ENCODE measurements at places on chromosomes 12 and 14. TPM values are rescaled to one million over a fixed set of nuclear protein-coding genes. Genes with fewer than 3 reads are reported as not detected.

Gene PRH2
- not detected for total RNA-seq

Gene CIROP
- not detected for total RNA-seq

Gene CPNE6
- total RNA-seq: 5.9 TPM

Gene NYNRIN
- total RNA-seq: 47.5 TPM

Gene PIANP
- 2.2 TPM for total RNA-seq

Gene BRI3BP
- total RNA-seq: 8.0 TPM

Gene PTCSC3
- not detected for total RNA-seq

Gene CMKLR1
- total RNA-seq: 4.0 TPM

Gene LAG3
- 0.60 TPM for total RNA-seq

Gene RPGRIP1
- total RNA-seq: 32.9 TPM

Gene KRT86
- not detected for total RNA-seq

Gene A2M
- 182 TPM for total RNA-seq

Gene KRT4
- 73.4 TPM for total RNA-seq

Gene RNFT2
- 23.0 TPM for total RNA-seq

Gene SLC25A21
- total RNA-seq: 0.49 TPM

Gene C14orf180
- total RNA-seq: 0.49 TPM

Gene TESPA1
- 0.71 TPM for total RNA-seq

Gene SLC38A6
- total RNA-seq: 55.6 TPM

Gene OR6C2
- total RNA-seq: not detected

Gene OR6C74
- total RNA-seq: not detected

Gene SLC24A4
- total RNA-seq: 8.5 TPM

Gene HSPB8
- 26.3 TPM for total RNA-seq

Gene LHX5
- total RNA-seq: not detected

Gene SLC38A4
- total RNA-seq: 0.88 TPM

Gene MYO1H
- 0.82 TPM for total RNA-seq

Measured in camera-type eye (tissue), 1 donor.